ENCODE measurements at places on chromosomes 2 and 18.

DNA sequence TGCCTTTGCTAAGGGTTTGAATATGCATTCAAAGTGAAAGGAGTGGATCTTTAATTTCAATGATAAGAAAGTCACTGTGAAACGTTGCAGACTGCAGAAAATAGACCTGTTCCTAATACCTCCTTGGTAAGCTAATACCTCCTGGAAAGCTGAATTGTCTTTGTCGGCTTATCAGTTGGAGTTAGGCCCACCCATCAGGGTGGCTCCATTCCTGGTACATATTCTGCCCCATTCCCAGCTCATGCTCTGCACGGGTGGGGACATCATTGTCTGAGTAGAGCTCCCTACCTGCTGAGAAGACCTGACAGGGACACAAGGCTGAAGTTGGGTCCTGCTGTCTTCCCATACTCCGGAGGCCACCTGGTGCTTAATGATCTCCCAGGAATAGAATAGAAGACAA is 203.3 kb downstream of the EN1 start:
- no peak for DNase-seq

- DNase-seq, result no peak
Observed at GRCh38 chr18:73549236-73549635, 598.4 kb downstream of the FBXO15 start.

GRCh38 chr2:144154205-144154604 is 365.7 kb downstream of the ZEB2 start:
- no peak for DNase-seq

DNA sequence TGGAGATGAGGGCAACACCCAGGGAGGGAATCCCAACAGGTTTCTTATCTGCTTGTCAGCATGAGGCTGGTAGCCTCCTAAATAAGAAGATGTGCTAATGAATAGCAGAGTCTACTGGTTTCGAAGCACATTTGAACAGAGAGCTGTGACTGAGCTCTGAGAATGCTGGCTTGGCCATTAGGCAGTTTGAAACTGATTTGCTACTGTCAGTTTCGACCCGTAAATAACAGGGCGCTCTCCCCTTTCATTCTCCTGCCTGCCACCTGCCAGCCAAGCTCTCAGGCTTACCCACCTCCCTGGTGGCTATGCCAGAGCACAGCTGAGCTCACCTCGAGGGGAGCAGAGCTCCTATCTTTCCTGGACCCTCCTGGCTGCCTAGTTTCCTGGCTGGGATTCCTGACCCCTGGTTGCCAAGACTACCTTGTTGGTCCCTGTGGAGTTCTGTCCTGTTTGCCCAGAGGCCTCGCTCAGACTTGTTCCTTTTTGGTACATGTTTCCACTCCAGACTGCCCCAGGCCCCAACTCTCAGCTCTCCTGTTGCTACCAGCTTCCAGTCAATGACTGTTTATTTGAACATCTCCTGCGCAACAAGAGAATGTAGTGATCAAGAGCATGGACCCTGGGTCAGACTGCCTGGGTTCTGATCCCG is 102.3 kb upstream of the ALPP start:
- no peak for DNase-seq

DNA sequence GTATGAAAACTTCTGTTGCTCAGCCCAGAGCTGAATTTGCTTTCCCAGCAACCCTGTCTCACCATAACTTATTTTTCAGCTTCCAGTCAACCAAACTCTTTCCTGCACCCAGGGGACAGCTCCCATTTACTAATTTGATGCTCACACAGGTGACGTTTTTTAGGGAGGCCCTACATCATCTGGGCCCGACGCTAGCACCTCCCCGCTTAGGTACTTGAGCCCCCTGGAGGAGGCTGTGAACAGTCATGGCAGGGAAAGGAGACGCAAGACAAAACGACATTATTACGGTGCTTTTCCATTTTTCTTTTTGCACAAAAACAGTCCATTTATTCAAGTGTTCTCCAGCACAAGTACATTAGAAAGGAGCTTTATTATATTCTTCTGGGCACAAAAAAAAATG is 59.2 kb upstream of the POMC start:
- no peak for DNase-seq
